Kidney (tissue), 22 donors: ENCODE measurements at places on chromosomes 6 and 20. TPM values are rescaled to one million over a fixed set of nuclear protein-coding genes. Genes with fewer than 3 reads are reported as not detected.

The GHRH gene
- total RNA-seq = not detected

The LPA gene
- not detected for total RNA-seq

The OR2B6 gene
- total RNA-seq = not detected

DNA sequence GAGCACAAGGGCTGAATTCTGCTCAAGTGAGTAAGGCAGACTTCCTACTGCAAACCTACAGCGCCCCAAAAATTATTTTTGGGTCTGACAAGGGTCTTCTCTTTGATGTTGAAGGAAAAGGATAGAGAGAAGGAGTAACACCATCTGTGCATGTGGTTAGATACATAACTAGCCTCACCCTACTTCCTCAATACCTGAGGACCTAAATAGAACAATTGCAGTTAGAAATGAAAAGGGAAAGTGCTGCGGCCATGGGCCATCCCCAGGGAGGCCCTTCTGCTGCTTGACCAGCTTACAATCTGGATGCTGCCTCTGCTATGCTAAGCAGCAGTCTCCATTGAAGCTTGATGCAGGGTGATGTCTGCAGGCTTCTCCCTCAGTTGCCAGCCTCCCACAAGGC is 63.2 kb upstream of the ARMH2 start:
- no peak for DNase-seq
- H3K27ac ChIP-seq = no peak overlapping the region
- H3K27me3 ChIP-seq = no peaks in the 10 kb centered on the region
- H3K4me1 ChIP-seq = peaks cover 2% of the 10 kb centered on the region
- no peaks in the 10 kb centered on the region for H3K36me3 ChIP-seq

DNA sequence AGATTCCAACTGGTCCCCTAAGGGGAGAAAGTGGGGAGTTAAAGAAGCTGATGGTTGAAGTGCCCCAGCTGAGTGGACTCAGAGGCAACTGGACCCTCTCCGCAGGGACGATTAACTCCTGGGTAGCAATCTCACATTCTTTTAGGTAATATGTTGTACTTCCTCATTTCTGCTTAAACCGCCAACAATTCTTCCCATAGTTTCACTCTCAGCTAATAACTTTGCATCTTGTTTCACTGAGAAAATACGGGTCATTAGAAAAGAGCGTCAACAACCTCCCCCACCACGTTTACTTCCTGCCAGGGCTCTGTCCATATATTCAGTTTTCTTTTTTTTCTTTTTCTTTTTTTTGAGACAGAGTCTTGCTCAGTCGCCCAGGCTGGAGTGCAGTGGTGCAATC is 39.5 kb upstream of the CHD6 start:
- H3K36me3 ChIP-seq = no peaks in the 10 kb centered on the region
- H3K4me1 ChIP-seq = no peaks in the 10 kb centered on the region
- H3K4me3 ChIP-seq = no peak overlapping the region
- H3K27ac ChIP-seq = no peak overlapping the region

DNA sequence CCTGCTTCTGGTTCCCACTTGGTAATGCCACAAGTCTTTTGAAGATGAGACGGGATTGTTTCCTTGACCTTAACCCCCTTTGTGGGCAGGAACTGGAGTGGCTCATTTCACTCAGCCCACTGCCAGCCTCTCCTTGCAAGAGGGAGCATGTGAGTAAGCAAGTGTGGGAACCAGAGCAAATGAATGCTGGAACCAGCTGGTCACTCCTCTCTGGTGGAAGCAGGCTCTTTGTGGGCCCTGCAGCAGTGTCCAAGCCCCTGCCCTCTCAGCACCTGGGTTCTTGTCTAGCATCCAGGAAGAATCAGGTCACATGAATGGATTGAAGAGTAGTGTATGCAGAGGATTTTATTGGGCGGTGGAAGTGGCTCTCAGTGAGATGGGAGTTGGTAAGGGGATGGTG is 944.5 kb downstream of the QKI start:
- no peaks in the 10 kb centered on the region for H3K27me3 ChIP-seq
- H3K4me3 ChIP-seq = no peak overlapping the region
- H3K4me1 ChIP-seq = no peaks in the 10 kb centered on the region

DNA sequence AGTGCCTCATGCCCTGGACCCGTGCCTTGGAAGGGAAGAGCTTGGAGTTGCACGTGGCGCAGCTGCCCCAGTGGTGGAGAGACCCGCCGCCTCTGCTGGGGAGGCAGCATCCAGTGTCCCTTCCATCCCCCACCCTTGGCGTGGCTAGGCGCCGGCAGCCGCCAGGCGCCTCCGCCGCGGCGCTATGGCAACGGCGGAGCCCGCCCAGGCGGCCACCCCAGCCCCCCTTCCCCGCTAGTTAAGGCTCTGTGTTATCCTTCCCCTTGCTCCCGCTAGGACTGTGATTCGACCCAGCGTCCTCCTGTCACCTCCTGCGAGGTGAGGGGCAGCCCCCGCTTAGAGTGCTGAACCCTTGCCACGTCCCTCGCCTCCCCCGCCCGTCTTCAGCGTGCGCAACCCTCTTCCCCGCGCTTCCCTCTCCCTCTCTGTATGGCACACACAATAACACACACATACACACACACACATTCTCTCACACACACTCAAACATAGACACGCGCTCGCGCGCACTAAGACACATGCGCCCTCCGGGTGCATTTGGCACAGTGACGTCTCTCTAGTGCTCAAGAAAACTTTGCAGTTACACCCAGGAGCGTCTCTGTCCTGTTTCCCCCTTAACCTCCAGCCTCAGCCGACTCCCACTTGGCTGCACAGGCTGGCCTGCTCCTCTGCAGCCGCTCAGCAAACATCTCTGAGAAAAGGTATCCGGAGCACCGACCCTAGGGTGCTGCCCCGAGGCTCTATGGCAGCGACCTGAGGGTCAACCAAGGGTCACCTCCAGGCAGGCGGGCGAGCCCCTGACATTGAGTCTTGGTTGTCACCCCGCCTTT is 8.5 kb downstream of the GRIK2 start:
- no peaks in the 10 kb centered on the region for H3K36me3 ChIP-seq
- DNase-seq = peak; percentile 73
- no peak overlapping the region for H3K27ac ChIP-seq
- H3K27me3 ChIP-seq = peaks cover 34% of the 10 kb centered on the region
- peaks cover 3% of the 10 kb centered on the region for H3K4me1 ChIP-seq

DNA sequence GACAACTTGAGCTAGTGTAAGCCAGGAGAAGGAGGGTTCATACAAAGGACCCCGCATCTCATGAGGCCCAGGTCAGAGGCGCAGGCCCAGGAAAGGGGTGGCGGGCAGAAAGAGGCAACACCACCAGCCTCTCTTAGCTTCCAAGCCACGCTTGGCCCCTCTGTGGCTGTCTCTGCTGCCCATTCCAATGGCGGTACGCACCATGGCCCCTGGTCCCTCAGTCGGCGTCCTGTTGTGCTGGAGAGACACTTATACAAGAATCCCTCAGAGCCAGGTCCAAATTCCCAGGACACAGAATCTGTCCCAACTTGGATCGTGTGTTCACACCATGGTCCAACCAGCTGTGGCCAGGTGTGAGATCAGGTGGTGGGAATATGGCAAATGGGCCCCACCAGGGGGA is 127.0 kb upstream of the CDH4 start:
- H3K27me3 ChIP-seq = no peaks in the 10 kb centered on the region
- no peak overlapping the region for H3K27ac ChIP-seq
- DNase-seq = no peak
- H3K4me1 ChIP-seq = no peaks in the 10 kb centered on the region
- no peak overlapping the region for H3K4me3 ChIP-seq

DNA sequence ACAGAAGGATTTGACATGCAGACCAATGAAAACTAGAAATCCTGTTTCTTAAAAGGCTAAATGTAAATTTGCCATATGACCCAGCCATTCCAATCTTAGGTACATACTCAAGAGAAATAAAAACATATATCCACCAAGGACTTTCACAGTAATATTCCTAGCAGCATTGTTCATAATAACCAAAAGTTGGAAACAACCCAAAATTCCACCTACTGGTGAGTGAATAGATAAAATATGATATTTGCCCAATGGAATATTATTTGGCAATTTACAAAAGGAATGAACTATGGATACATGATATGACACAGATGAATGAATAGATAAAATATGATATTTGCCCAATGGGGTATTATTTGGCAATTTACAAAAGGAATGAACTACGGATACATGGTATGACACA is 22.7 kb downstream of the MTCL3 start:
- H3K27ac ChIP-seq = no peak overlapping the region
- no peaks in the 10 kb centered on the region for H3K4me1 ChIP-seq
- H3K4me3 ChIP-seq = no peak overlapping the region
- no peak for DNase-seq
- H3K27me3 ChIP-seq = no peaks in the 10 kb centered on the region

DNA sequence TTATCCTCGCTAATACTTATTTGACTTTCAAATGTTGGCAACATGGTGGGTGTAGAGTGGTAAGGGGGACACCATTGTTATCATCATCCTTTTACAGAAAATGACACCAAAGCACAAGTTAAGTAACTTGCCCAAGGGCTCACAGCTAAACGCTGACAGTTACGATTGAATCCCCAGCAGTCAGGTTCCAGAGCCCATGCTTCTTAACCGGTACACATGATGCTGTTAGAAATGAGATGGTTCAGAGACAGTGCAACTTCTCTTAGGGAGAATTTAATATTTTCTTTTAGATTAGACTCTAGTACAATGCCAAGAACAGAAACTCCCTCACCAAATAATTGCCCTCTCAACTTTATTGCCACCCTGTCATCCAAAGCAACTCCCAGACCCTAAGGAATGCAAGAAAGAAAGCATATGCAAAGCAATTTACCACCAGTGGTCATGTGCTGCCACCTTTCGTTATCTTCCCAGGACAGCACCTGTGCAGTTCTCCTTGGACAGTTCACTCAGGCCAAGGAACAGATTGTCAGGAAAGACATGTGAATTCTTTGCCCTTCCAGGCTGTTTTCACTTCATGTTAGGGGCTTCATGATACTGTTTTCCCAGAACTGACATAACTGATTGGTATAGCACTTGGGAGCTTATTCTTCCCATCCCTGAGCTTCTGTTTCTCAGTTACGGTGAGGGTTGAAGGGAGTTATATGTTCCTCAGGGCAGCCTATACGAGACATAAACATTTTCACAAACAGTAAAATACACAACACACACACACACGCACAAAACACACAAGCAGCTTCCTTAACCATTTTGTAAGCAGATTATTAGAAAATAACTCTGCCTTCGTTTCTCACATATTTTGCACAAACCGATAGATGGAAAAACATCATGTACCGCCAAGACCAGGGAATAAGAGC is 5.1 kb downstream of the HLA-DMA start:
- no peaks in the 10 kb centered on the region for H3K36me3 ChIP-seq
- H3K4me3 ChIP-seq = no peak overlapping the region
- H3K27ac ChIP-seq = no peak overlapping the region
- DNase-seq = no peak

DNA sequence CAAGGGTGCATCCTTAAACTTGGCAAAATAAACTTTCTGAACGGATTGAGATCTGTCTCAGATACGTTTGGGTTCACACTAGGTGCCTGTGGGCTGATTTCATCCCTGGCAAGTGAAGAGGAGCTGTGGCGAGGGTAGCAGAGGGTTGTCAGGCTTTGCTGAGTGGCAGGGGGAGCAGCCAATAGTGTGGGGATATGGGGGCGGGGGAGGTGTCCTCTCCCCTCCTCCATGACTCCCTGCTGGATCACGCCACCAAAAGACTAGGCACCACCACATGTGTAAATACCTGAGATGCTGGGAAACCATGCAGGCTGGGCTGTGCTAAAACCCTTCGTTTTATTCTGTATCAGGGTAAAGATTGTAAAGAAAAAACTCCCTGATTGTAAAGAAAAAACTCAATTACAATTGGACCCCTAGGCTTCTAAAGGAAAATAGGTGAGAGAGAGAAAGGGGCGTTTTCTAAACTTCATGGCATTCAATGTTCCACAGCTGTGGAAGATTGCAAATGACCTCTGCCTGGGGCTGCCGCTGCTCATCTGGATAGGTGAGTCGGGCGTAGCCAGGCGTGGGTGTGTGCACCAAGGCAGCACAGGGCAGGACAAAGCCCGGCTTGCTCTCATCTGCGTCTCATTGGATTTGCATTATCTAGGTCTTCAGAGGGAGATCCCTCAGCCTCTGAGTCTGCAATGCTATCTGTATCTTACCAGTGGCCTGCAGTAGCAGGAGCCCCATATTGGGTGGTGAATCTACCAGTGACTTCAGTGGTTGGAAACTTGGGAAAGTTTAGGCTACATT is 26.9 kb upstream of the ADTRP start:
- H3K4me1 ChIP-seq = no peaks in the 10 kb centered on the region
- no peak for DNase-seq
- no peaks in the 10 kb centered on the region for H3K36me3 ChIP-seq
- H3K27ac ChIP-seq = no peak overlapping the region
- H3K27me3 ChIP-seq = no peaks in the 10 kb centered on the region
- no peak overlapping the region for H3K4me3 ChIP-seq

DNA sequence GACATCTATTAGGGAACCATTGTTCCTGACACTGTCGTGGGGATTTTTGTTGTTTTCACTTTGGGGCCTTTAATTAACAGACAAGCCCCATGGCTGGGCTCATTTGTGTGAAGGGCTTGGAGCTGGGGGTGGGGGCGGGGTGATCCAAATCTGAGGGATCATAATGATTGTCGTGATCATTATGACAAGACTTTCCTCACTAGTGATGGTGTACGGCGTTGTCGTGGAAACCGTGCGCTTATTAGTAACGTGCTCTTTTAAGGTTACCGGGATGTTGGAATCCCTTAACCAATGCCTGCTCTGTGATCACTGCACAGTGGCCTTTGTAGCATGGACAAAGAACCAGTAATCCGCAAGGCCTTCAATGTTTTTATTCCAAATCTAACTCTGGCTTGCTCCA is 18.6 kb downstream of the PDYN start:
- H3K27me3 ChIP-seq = no peaks in the 10 kb centered on the region
- H3K4me1 ChIP-seq = no peaks in the 10 kb centered on the region
- no peak overlapping the region for H3K27ac ChIP-seq
- H3K36me3 ChIP-seq = no peaks in the 10 kb centered on the region
- H3K4me3 ChIP-seq = no peak overlapping the region

GRCh38 chr6:110949679-110950285 is 8.7 kb upstream of the GTF3C6 start:
- H3K4me1 ChIP-seq = no peaks in the 10 kb centered on the region
- H3K36me3 ChIP-seq = no peaks in the 10 kb centered on the region
- H3K27me3 ChIP-seq = no peaks in the 10 kb centered on the region
- H3K4me3 ChIP-seq = no peak overlapping the region
- H3K27ac ChIP-seq = no peak overlapping the region

DNA sequence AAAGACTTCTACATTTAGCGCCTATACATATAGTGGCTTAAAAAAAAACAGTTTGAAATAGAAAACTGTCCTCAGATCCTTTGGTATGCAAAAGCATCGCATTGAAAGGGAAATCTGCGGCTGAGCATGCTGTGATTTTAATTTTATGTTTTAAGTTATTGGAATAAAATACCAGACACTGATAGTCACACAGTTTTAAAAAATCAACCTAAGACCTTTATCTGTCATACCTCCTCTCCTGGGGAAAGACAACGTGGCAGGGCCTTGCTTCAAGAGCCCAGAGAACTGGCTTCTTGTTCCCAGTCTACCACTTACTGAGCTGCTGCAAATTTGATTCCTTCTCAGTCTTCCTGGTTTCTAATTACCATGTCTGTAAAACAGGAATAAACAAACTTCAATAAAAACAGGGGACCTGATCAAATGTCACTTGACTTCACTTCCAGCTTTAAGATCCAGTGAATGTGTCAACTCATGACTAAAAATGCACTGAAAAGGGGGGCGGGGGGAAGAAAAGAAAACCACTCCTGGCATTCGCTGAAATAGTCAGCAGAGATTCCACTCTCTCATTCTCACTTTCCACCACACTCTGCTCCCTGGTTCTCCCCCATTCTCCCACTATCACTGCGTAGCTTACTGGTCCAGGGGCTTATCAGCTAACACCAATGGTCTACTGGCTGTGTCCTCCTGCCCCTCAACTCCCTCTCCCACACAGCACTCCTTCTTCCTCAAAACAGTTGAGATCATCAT is 494.7 kb upstream of the MARCKS start:
- H3K4me1 ChIP-seq = no peaks in the 10 kb centered on the region
- H3K4me3 ChIP-seq = no peak overlapping the region
- H3K27ac ChIP-seq = no peak overlapping the region
- H3K36me3 ChIP-seq = no peaks in the 10 kb centered on the region
